ENCODE measurements at places on chromosomes 1 and 21.

DNA sequence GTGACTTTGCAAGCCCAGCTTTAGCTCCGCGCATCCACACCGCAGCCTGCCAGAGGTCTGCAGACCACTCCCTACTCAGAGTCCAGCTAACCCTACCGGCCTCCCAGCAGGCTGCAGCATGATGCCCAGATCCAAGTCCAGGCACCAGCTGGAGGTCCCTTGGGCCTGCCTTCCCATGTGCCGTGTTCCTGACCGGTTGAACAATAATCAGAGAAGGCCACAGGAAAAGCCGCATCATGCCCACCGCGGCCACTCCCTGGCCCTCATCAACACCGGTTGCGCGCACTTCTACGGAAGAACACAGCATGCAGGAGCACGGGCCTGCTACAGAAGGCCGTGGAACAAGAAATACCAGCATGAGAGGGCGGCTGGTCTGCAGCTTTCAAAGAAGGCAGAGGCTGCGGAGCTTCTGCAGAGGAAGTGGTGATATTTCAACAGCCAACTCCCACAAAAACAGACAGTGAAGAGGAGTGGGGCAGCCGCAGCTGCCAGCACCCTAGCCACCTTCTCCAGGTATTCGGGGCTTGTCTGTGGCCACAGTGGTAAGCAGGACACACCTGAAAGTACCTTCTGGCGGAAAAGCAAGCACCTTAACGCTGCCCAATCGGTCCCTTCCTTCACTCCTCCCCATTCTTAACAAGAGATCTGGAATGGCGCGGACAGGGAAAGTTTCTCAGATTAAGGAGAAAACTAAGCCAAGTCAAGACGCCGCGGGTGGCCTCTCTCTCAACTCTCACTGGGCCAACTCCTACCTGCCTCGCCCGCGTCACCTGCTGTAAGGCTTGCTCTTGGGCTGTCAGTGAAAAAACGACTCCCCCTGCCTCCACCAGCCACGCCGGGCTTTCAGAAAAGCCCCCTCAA, 1.5 kb downstream of the PGBD5 start:
- DNase-seq = peak; percentile 6

DNA sequence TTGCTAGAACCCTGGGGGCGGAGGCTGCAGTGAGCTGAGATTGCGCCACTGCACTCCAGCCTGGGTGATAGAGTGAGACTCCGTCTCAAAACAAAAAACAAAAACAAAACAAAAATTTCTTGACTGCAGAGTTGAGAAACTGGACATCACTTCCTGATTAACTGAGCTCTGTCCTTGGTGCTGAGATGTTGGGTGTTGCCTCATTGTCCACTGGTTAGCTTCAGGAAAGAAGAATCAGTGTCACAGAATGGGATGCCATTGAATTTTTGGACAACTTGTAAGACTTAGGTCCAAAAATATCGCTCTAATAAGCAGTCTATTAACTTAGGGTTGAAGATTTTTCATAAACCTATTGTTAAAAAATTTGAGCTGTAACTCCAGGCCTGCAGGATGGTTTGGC, 23.8 kb upstream of the KCNA10 start:
- no peak for DNase-seq

DNA sequence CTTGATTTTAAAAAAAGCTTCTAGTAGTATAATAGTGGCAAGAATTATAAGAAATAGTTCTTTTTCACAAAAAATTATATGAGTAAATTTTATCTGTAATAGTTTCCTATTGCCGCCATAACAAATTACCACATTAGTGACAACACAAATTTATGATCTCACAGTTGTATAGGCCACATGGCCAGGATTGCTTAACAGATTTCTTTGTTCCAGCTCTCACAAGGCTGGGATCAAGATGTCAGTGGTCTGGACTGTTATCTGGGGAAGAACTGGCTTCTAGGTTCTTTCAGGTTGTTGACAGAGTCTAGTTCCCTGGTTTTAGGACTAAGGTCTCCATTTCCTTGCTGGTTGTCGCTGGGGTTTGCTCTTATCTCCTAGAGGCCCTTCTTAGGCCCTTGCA, 236.4 kb downstream of the USP25 start:
- DNase-seq = no peak

GRCh38 chr1:20448671-20449071, 37.3 kb downstream of the CAMK2N1 start:
- no peak for DNase-seq

- DNase-seq = no peak
These were observed 108.9 kb downstream of the PEX14 start for GRCh38 chr1:10583641-10584040.

DNA sequence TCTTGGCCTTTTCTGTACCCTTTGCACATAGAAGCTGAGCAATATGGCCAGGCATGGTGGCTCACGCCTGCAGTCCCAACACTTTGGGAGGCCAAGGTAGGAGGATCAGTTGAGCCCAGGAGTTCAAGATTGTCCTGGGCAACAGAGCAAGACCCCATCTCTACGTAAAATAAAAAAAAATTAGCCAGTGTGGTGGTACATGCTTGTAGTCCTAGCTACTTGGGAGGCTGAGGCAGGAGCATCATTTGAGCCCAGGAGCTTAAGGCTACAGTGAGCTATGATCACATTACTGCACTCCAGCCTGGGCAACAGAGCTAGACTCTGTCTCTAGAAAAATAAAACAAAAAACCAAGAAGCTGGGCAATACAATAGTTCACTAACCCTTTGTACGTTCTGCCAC, 6.3 kb downstream of the ACTA1 start:
- DNase-seq = no peak

DNA sequence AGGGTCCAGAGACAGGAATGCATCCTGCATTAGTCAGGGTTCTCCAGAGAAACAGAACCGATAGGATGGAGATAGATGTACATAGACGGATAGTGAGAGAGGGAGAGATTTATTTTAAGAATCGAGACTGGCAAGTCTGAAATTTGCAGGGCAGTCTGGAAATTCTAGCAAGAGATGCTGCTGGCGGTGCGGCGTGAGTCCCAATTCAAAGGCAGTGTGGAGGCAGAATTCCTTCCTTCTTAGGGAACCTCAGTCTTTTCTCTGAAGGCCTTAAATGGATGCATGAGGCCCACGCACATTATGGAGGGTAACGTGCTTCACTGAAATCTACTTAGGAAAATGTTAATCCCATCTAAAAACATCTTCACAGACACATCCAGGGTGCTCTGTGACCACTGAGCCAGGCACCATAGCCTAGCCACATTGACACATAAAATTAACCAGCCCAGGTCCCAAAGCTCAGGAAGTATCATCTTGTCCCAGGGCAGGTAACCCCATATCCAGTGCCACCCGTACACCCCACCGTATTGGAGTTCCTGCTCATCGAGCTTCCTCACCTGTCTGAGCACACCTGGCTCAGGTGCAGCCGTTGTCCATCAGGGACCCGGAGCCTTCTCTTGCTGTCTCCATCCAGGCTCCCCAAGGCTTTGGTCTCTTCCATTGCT, 9.7 kb upstream of the PKNOX1 start:
- no peak for DNase-seq

DNA sequence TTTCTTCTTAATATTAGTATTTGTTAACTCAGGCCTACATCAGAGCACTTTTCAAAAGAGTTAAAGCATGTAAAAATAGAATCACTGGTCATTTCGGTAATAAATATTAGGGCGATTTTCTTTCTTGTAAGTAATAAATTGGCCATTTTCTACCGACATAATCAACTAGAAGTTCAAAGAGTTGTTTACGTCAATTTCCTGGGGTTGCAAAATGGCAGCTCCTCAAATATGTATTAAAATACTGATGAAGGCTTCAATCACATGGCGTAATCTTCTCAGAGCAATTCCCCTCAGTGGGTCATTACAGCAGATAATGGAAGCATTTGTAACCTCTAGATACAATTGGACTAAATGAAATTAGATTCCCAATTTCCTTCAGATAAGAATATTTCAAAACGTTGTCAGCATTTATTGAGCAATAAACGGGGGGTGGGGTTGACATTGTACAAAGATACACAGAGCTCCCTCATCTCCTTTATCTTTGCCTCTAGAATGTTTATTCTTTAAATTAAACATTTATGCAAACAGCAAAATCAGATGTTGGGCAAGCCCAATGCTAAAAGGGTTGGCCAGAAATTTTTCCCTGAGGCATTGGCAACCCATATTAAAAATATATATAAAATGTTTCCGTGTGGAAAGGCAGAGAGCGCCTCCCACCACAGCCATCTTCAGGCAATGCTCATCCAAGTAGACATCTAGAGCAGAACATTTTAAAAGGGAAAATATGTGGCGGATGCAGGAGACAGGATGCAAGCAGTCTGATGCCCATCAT, 240.6 kb downstream of the NCAM2 start:
- DNase-seq = no peak

- DNase-seq = no peak
These were observed 23.9 kb downstream of the NFASC start for GRCh38 chr1:204894606-204895005.

DNA sequence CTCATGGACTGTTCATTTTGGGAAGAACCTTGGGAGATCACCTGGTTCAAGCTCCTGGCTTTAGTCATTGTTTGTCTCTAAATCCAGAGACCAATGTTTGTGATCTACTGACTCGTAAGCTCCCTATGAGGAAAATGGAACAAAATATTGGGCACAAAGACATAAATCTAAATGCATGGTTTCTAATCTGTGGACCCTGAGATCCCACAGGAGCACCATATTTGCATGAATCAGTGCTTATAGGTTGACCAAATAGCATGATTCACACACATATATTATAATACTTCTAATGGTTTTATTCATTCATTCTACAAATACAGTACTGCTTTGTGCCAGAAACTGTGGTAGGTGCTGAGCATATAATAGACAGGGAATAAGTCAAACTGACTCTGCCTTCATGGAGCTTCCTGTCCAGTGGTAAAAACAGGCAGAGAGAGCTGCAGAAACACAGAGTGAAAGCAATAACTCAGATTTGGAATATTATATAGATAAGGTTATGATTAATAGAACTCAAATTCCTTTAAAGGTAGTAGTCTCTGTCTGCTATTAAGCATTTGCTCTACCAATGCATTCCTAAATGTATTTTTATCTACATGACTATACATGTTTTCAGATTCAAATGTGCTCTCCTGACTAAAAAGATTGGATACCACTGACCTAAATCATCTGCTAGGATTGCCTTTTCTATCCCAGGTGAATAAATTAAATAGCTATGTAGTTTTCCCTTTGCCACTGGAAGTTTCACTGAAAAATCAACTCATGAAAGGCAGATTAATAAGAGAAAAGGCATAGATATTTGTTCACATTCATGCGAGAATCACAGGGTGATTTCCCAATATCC, 198.6 kb upstream of the CAMK1G start:
- DNase-seq = no peak

GRCh38 chr21:39952265-39952664, 85.0 kb downstream of the PCP4 start:
- no peak for DNase-seq

DNA sequence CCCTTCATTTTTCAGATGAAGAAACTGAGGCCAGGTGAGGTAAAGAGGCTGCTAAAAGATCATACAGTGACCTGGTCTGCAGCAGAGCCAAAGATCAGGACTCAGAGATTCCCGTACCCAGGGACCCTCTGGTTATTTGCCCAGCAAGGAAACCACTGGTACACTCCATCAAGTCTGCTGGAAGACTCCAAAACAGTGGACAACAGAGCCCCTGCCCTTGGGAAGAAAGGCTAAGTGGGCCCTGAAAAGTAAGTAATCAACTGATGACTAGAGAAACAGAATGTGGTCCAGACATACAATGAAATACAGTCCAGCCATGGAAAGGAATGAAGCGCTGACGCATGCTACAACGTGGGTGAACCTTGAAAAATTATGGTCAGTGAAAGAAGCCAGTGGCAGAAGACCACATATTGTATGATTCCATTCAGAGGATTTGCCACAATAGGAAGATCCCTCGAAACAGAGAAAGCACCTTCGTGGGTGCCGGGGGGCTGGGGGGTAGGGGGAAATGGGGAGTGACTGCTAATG, 106.4 kb downstream of the ETS2 start:
- DNase-seq = no peak

GRCh38 chr1:223765036-223765718, 52.8 kb downstream of the CAPN2 start:
- peak; percentile 54 for DNase-seq

Data from NCI-H748 treated with DMSO at 0.1 percent for 48 hours (cell line).